ENCODE measurements at places on chromosomes 3 and 15. TPM values are rescaled to one million over a fixed set of nuclear protein-coding genes. Genes with fewer than 3 reads are reported as not detected.

GRCh38 chr3:20104167-20104661 is 64.0 kb downstream of the KAT2B start:
- DNase-seq, result peak; percentile 10

DNA sequence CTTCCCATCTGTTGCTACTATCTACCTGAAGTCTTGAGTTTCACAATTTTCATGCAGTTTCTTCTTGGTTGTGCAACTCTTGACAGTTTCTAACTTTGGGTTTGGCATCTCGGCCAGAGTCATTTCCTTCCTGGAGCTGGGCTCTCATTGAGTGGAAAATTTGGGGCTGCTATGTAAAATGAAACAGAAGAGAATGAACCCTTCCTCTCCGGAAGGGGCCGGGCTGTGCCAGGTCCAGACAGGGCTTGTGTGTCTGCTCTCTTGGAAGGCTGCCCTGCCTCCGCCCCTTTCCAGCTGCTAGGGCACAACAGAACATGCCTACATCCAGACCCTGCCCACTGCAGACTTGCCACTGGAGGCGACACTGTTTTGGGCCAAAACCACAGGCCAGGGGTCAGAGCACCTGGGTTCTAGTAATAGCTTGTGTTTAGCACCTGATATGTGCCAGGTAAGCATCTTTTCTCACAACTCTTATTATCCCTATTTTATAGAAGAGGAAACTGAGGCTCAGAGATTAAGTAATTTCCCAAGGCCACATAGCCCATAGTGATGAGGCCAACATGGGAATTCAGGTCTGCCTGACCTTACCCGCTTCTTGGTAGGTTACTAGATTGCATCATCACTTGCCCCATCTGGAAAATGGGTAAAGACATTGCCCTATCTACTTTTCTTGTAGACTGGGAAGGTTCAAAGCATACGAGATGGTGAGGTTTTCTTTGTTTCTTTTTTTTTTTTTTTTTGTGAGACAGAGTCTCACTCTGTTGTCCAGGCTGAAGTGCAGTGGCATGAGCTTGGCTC is 25.0 kb downstream of the IRAK2 start:
- no peak for DNase-seq

DNA sequence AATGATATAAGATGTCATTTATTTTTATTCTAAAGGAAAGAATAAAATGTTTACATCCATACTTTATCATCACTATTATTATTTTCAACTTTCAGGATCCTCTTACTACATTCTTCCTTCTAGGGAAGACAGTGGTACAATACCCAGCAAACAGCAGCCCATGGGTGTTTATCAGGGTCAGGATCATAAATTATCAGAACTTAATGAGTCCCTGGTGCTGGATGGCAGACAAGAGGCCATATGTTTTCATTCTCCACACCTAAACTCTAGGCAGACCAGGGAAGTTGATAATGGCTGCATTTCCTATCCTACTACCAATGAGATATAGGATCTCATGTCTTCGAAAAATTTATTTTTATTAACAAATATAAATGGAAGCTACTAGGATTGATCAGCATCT is 127.7 kb downstream of the SAMMSON start:
- no peak for DNase-seq

- no peak for DNase-seq
Observed at GRCh38 chr3:175070946-175071345, 211.8 kb downstream of the NAALADL2 start.

DNA sequence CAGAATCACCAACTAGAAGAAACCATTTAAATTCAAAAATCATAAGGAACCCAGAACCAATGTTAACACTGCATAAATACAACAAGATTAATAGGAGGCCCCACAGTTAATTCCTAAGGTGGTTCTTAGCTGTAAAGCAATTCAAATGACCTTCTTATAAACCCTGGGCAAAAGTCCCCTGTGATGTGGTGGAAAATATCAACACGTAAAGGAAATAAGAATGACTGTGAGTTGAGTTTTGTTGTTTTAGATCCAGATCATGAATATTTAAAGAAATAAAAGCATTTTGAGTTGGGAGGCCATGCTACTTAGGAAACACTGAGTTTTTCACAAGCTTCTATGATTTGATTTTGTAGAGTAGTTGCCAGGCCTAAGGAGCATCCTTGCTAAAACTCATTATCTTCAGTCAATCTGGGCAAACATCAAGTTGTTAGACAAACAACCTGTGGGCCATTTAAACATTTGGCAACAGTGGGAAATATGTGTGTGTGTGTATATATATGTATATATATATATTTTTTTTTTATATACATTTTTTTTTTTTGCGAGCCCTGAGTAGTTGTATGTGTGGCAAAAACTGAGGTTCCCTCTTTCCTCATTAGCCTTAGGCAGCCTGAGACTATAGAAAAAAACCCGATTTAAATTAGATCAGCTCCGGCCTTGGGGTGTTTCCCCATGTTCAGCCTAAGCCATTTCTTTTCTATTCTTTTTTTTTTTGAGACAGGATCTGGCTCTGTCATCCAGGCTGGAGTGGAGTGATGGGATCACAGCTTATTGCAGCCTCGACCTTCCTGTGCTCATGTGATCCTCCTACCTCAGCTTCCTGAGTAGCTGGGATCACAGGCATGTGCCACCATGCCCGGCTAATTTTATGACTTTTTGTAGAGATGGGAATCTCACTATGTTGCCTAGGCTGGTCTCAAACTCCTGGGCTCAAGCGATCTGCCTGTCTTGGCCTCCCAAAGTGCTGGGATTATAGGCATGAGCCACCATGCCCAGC is 8.0 kb upstream of the PXK start:
- DNase-seq, result no peak

DNA sequence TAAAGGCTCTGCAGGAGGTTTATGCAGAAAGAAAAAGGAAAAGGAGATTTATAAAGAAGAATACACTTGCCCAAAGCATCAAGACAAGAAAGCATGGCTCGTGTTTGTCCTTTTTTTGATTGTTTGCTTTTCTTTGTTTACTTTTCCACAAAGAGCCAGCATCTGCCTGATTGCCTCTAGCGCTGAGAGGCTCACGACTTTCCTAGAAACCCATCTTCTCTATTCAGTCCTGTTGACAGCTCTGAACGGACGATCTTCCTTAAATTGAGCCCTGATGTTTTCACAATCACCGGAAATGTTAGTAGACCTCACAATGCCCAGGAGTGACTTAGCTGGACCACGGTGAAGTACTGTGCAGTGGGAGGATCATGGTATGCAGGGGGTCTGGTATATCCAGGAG is 12.4 kb downstream of the GP5 start:
- no peak for DNase-seq

GRCh38 chr3:11539677-11540076 is 104.0 kb downstream of the VGLL4 start:
- no peak for DNase-seq

- no peak for DNase-seq
Observed at GRCh38 chr15:83396101-83396500, 51.0 kb upstream of the SH3GL3 start.

DNA sequence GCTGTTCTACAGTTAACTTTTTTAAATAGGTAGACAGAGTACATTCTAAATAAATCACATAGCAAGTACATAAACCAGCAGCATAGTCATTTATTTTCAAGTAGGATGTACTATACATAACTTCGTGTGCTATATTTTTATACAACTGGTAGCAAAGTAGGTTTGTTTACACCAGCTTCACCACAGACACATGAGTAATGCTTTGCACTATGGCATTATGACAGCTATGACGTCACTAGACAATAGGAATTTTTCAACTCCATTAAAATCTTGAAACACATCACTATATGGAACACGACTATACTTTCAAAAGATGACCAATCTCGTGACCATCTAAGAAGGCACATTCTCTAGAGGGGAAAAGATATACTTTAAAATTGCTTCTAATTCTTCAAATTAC is 3.5 kb downstream of the TEX55 start:
- no peak for DNase-seq

DNA sequence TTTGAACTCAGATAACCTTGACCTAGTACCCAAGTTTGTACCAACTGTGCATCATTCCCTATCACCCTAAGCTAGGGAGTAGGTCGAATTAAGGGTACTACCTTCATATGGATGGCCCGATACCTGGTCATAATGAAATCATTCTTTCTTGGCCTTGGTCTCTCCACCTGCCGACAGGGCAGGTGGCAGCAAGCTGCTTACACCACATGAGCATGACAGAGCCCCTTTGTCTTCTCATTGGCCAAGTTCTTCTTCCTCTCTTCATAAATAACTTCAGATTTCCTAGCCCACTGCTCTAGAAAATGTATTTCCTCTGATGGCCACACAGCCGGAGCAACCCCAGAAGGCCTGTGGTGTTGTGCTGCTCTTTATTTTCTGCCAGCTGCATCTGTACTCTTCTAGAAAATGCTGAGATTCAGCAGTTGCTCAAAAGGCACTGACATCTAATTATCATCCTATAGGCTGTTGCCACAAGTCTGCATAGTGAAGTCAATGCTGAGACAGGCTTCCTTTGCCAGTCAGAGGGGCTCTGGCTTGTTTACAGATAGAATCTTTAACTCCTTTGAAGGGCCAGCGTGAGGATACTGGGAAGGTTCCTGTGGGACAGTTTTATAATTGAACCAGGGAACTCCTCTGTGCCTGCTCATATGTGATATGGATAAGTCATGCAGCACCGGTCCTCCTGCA is 304.2 kb downstream of the PTPRG start:
- DNase-seq, result no peak

- DNase-seq, result no peak
Observed at GRCh38 chr3:108251844-108252243, 29.6 kb upstream of the IFT57 start.

GRCh38 chr15:32943711-32944110 is 225.9 kb downstream of the GREM1 start:
- DNase-seq, result no peak

DNA sequence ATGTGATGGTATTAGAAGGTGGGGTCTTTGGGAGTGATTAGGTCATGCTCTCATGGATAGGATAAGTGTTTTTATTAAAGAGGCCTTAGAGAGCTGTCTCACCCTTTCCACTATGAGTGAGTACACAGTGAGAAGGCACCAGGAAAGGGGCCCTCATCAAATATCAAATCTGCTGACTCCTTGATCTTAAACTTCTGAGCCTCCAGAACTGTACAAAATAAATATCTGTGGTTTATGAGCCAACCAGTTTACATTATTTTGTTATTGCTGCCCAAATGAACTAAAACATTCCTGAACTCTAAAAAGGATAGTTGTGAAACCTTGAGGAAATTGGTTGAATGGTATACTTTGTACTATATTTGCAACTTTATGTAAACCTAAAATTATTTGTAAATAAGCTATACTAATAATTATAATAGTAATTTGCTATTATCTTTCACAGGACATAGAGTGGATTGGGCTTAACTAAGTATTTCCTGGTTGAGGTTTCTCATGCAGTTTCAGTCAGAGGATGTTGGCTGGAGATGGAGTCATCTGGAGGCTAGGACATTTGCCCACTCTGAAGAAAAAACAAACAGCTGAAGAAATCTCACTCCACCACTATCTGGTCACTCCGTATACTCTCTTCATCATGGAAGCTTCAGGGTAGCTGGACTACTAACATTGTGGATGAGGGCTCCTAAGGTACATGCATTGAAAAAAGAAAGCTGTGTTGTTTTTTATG is 1068.6 kb upstream of the CADM2 start:
- DNase-seq, result no peak

ULK4 gene
- 30.5 TPM for total RNA-seq

C15orf62 gene
- total RNA-seq, result 1.2 TPM

GLDN gene
- total RNA-seq, result not detected

All from T-helper 17 cell (primary cell).